Stimulated activated CD8-positive, alpha-beta memory T cell treated with anti-CD3 and anti-CD28 coated beads, Interleukin-7, amount 100 ng/mL, for 1 hour (primary cell): ENCODE measurements at places on chromosomes 3 and 15.

DNA sequence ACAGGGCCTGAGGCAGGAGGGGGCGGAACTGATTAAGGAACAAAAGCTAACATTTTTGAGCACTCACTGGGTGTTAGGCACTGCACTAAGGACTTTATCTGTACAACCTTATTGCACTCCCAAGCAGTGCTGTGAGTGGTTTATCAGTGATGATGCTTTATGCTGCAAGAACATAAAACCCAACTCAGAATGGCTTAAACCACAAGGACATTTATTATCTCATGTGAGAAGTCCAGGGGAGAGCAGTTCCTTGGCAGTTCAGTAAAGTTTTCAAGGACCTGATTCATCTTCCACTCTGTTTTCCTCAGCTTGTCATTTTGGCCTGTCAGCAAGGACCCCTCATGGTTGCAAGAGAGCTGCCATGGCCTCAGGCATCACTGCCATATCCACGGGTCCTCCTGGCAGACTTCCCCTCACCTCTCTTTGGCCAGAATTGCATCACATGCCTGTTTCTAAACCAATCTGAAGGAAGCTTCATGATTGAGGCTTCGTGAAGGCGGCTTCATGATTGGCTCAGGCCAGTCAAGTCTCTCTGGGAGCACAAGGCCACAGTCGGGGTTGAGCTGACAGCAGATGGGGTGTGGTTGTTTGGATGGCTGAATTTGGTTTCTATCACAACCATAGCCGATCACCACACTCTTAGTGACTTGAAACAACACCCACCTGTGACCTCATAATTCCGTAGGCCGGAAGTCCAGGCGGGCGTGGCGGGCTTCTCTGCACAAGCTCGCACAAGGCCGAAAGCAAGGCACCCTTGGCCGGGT lies 15.8 kb downstream of the EFCC1 start:
- no peak for DNase-seq

DNA sequence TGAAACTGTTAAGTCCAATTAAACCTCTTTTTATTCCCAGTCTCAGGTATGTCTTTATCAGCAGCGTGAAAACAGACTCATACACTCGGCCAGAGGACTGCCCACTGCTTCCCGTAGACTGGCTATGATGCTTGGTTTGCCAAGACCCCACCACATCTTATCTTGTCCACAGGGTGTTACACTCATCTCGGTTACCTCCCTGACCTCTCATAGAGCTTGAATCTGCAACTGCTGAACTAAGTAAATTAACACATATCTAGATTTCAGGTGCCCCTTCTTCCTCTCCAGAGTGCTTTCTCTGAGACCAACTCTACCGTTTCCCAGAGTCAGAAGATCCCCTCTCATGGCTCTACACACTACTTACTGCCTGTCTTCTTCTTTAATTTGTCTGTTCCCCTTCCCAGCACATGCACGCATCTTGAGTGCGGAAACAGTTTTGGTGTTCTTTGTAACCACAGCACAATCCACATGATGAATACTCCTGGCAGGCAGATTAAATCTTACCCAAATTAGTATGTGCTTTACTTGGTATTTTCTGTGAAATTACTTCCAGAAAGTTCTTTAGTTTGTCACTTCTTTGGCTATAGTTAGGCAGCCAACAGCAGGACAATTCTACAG lies 49.7 kb downstream of the CD200 start:
- DNase-seq: no peak

GRCh38 chr3:81585056-81585455 lies 176.4 kb downstream of the GBE1 start:
- DNase-seq: no peak

- DNase-seq: no peak
These were observed 151.3 kb downstream of the CFAP20DC start for GRCh38 chr3:58898513-58898912.

DNA sequence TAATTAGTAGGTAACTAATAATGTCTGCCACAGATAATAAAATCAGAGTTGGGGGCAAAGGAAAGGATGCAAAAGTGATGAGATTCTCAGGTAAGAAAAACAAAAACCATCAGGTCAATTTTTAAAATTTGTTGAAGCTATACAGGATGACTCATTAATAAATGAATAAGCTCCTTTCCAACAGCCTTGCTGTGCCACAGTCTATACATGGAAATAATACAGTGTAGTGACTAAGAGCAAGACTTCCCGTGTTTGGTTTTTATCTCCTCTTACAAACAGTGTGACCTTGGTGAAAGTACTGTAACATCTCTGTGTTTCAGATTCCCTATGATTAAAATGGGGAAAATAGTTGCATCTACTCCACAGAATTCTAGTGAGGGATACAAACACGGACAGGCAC lies 331.6 kb downstream of the PYDC2 start:
- no peak for DNase-seq

GRCh38 chr3:27089068-27089467 lies 280.1 kb downstream of the NEK10 start:
- no peak for DNase-seq

GRCh38 chr15:74801311-74801997 lies 11.2 kb upstream of the LMAN1L start:
- no peak for DNase-seq

DNA sequence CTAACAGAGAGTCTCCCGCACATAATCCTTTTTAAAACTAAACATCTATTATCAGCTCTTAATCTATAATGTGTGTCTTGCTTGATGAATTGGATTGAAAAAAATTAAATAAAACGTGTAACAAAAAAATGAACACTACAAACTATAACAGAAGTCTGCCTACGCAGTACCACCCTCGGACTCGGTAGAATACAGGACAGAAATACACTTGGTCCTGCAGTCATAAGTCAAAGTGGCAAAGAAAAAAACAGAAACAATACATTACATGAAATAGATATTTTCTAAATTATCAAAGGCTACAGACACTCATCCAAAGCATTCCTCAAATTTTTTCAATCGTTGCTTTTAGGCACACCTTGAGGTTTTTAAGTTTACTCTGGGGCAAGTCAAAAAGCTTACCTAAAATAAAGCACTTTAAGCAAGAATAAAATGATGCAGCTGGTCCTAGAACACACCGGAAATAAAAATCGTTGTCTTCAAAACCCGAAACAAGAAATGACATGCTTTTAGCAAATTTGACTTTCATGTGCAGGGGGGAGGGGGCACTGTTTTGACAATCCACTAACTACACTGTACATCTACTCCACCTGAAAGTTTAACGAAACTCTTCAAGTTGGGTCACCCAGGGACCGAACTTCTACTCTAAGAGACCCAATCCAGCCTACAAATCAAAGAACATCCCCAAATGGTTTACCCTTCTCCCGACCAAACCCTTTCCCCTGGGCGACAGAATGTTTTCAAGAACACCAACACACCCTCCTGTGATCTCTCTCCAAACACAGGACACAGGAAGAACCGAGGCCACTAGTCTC lies 1.3 kb downstream of the ADAM10 start:
- no peak for DNase-seq

DNA sequence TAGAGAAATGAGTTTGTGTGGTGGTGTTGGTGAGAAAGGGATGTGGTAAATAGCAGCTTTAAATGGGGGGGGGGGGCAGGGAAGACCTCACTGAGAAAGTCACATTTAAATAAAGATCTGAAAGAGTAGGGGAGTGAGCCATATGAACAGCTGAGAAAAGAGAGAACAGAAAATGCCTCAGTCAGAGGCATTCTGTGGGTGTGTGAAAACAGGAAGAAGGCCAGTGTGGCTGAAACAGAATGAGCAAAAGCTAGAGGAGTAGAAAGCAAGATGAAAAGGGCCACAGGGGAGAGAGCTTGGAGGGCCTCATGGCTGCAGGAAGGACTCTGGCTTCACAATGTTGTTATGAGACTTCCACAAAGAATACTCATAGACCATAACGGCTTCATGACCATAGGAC lies 783.3 kb downstream of the ZPLD1 start:
- no peak for DNase-seq

DNA sequence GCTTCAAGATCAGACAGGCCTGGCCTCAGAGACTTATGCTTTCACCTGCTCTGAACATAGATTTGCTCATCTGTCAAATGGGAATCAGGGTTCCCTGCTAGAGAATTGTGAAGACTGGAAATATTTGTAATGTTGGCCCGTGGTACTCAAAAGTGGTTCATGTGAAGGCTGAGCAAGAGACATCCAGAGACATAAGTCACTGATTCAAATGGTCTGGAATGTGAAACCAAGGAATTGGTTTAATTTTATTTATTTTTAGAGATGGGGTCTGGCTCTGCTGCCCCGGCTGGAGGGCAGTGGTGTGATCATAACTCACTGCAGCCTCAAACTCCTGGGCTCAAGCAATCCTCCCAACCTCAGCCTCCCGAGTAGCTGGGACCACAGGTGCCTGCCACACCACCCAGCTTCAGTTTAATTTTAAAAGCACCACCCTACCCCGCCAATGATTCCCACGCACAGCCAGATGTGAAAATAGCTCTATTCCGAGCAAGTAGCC lies 60.1 kb downstream of the DAPK2 start:
- no peak for DNase-seq

DNA sequence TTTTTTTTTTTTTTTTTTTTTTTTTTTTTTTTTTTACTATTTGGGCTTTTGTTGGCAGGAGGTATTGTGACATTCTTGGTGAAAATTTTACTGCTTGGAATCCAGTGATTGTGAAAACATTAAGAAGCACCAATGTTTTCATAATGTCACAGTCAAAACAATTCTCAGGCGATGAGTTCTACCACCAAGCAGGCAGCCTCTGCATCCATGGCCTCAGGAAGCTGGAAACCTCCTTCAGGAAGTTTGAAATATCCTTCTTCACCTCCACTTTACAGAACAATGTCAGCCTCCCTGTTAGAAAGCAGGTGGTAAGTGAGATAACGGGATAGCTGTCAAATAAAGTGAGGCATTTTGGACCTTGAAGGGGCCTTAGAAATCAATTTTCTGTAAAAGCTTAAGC lies 98.3 kb downstream of the MEX3B start:
- no peak for DNase-seq

- DNase-seq: no peak
These were observed 31.1 kb upstream of the INSYN1 start for GRCh38 chr15:73784291-73784690.

DNA sequence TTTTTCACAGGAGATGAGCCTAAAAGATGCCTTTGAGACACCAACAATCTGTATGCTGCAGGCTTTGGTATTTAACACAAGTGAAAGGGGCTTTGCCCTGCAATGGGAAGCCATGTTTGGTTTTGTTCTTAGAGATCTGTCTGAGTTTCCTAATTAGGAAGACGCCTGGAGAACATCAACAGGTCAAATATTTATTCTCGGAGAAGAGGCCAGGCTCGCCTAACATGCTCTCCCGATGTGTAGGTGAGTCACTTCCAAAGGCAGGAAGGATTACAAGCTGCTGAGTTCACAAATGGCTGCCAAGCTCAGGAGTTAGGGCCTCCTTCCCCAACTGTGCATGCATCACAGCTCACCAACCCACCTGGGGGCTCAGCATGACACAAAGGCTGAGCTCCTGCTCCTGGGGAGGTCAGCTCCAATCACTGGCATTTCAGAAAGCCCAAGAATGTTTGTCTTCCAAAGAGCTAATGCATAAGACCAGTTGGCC lies 119.5 kb upstream of the PRICKLE2 start:
- no peak for DNase-seq
